Activated naive CD8-positive, alpha-beta T cell treated with anti-CD3 and anti-CD28 coated beads, Interleukin-2, amount 10 ng/mL, durations not matched to agents 7 days and 5 days (primary cell): ENCODE measurements at places on chromosomes 3 and 15. TPM values are rescaled to one million over a fixed set of nuclear protein-coding genes. Genes with fewer than 3 reads are reported as not detected.

- DNase-seq, result no peak
Measured at GRCh38 chr3:71893702-71894479, 108.9 kb upstream of the PROK2 start.

ITIH1 gene
- not detected for total RNA-seq

DNA sequence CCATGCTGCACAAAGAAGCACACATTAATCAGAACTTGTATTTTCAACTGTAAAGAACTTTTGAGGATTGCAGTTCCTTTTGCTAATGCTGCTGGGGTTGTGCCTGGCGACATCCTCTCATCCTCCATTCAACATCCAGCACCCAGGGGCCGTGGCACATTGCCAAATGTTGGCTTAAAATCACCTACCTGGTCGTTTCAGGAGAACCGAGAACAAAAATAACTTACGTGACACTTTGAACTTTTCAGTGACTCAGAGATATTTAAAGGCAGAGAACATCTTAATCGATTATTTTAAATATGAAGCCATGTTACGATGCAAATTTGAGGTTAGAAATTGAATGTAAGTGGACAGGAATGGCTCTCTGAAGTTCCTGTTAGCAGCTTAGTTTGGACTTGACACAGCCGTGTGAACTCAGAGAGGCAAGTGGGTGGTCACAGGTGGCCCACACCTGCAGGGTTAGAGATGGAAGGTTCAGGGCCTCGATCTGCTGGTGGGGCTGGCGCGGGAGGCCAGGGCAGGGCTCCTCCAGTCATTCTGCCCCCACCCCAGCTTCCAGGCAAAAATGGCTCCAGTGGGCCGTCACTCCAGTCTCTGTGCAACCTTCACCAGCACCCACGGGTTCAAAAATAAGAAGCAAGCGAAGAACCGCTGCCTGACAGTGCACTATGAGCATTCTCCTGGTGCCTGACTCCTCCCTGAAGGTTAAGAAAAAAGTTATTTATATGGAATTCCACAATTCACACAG, 12.2 kb downstream of the LRRK1 start:
- no peak for DNase-seq

DNA sequence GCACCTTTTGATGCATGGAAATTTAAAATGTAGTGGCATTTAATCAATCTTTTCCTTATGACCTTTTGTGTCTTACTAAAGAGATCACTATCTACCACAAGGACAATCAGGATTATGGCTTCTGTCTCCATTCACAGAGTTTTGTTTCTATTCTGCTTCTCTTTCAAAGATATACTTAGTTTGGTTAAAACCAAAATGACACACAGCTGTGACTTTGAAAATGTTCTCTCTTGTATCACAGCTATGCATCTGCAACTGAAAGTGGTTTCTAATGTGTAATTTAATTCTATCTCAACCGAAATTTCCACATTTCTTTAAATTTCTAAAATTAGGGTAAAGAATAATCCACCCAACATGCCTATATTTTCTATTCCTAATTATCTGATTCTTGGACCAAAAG, 27.7 kb downstream of the HLTF start:
- DNase-seq, result no peak

GRCh38 chr3:98885851-98886250, 15.6 kb downstream of the DCBLD2 start:
- no peak for DNase-seq

GRCh38 chr15:75994220-75994619, 18.0 kb downstream of the NRG4 start:
- no peak for DNase-seq

DNA sequence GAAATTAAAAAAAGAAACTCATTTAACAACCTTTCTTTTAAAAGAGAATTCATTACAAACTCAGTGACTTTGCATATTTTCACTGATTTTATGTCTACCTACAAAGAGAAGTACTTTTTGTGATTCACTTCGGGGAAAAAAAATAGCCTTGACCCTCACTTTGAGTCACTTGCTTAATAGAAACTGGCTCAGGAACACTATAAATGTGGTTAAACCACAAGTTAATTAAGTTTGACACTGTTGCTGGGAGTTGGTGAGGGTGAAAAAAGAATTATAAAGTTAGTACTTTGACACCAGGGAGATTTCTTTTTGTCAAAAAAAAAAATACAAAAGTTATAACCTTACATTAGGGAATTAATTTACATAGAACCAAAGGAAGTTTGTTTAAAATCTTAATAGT, 810.9 kb downstream of the NR2F2 start:
- no peak for DNase-seq

DNA sequence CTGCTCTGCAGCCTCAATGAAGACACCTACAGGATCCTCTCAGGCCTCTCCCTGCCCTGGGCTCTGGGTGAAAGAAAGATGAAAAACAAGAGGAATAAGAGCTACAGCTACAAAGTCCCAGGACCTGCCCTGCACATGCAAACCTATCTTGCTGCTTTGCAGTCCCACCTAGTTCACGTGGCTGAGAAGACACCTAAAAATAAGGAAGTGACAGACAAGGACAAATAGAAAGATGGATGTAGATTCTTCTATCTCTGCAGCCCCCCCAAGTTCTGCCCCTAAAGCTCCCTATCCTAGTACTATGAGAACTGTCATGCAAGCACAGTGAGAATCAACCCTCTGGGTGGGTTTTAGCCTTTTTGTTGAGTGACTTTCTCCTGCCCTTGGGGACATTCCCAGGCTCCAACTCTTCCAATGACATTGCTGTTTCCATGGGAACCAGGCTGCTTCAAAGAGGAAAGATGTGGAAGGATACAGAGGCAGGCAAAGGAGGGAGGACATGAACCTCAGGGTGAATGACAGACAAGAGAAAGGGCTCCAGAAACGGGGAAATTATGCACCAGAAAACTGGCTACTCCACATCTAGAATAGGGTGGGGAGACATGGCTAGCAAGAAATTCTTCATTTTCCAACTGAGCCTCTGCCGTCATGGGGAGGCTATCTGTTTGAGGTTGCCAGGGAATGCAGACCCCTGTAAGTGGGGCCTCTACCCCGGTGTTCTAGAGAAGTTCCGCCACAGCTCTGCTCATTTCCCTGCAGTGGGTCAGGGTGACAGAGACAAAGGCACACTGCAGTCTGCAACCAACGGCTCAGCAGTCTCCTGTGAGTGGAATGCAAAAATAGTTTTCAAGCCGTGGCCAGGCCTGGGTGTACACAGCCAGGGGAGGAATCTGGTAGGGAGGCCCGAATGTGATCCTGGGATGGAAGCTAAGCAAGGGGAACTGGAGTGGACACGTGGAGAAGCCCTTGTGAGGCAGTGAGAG, 5.2 kb downstream of the CSPG5 start:
- DNase-seq, result no peak

DNA sequence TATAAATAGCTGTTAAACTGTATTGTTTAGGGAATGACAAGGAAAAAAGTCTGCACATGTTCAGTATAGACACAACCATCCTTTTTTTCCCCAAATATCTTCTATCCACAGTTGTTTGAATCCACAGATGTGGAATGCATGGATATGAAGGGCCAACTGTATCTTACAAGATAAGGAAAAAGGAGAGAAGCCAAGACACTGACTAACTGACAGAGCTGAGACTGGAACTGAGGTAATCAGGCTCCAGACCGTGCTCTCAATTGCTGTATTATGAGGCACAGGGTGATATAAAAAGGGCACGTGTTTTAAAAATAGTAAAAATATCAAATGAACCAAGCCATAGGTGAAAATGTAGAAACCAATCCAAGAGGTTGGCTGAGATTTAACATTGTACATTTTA, 49.0 kb downstream of the DHX36 start:
- no peak for DNase-seq

RGMA gene
- total RNA-seq, result not detected

DNA sequence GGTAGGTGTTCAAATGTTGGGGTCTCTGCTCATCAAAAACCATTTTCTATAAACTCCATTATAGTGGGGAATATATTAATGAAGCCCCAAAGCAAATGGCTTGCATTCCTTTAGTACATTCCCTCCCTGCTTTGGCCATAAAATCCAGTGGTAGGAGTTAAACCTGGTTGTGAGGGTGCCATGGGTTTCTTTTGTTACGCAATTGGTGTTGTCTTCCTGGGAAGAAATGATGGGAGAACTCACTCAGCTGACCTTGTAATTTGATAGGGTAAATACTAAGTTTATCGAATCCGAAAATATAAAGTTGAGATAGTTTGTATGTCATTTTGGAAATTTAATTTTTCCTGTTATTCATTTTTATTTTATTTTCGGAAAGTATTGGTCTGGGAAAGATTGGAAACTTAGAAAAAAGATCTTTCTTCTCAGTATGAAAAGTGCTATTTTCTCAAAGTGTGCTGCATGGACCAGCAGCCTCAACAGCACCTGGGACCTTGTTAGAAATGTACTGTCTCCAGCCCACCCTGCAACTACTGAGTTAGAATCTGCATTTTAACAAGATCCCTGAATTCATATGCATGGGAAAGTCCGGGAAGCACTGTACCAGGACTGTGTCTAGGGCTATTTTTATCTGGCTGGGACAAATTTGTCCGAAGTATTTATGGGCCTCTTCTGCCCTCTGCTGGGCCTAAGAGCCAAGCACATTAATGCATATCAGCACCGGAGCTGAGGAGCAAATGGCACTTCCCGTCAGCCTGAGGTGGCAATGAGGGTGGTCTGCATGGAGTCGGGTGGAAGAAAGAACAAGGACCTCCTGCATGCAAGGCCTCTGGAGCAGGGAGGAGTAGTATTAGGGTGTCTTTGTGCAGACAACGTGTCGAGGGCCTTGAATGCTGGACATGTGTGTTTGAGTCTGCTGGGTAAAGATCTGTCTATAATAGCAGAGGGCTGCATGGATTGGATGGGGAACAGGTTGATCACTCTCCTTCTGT, 54.7 kb downstream of the FAM81A start:
- DNase-seq, result peak; percentile 51

FBLN2 gene
- 2.7 TPM for total RNA-seq

SNX1 gene
- 119 TPM for total RNA-seq

DNA sequence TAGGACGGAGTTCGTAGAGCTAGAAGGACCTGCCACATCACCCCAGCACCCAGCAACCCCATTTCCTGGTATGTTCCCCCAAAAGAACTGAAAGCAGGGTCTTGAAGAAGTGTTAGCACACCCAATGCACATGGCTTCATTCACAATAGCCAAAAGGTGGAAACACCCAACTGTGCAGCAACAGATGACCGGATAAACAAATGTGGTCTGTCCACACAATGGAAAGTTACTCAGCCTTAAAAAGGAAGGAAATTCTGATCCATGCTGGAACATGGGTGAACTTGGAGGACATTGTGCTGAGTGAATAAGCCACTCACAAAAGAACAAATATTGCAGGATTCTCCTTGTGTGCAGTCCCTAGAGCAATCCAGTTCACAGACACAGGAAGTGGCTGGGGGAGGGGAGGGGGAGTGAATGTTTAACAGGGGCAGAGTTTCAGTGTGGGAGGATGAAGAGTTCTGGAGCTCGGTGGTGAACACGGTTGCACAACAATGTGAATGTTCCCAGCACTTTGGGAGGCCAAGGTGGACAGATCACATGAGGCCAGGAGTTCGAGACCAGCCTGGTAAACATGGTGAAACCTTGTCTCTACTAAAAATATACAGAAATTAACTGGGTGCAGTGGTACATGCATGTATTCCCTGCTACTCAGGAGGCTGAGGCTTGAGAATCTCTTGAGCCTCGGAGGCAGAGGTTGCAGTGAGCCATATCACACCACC, 157.5 kb downstream of the NUP210 start:
- DNase-seq, result no peak

MESP2 gene
- not detected for total RNA-seq

GRCh38 chr15:32838338-32838737, 120.5 kb downstream of the GREM1 start:
- DNase-seq, result no peak

DNA sequence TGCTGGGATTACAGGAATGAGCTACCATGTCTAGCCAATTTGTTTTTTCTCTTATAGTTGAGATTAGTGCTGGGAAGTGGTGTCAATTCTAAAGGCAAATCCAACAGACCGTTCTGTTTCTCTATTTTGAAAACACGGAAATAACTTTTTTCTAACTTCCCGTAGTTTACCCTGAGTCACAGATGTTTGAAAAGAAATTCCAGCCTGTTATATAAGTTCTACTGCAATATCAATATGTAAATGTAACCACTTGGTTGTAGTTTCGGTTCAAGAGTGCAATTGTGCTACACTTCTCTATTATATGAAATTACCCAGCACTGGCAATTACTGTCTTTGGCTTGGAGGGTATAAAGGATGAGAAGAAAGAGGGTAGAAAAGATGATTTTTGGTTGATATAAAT, 22.3 kb upstream of the GNB4 start:
- no peak for DNase-seq

CSPG4 gene
- not detected for total RNA-seq

DNA sequence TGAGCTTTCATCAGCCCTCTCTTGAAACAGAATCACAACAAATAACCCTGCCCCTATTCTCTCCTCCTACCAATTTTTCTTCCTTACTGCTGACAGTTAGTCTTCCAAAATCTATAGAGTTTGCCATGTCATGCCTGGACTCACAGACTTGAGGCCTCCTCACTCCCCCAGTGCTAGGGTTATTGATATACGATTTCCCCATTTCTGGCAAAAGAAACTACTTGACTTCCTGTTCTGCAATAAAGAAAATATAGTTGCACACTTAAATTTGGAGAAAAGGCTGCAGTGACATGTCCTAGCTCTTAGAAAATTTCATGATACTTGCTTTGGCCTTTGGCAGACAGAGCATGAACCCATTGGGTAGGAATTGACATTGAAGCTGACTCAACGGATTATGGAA, 75.9 kb downstream of the CYP19A1 start:
- no peak for DNase-seq

- no peak for DNase-seq
Measured at GRCh38 chr3:150414258-150414657, 6.2 kb downstream of the TSC22D2 start.

DNA sequence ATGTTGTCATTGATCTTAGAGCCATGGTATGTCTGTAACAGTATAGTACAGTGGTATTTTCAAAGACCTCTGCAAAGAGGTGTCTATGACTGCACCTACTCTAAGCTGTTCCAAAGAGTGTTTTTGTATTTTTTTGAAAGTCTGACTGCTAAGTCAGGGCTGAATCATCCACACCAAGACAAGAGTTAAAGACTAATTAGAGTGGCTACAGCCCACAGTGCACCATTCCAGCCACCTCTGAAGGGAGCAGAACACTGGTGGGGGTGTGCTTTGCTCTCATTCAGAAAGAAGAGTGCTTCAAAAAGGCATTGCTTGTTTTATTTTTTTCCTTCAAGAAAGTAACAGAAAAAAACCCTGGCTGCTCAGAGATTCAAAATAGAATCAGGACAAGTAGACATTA, 301.4 kb downstream of the GABRG3 start:
- DNase-seq, result no peak

GRCh38 chr3:62538691-62539356, 165.5 kb upstream of the FEZF2 start:
- DNase-seq, result no peak

UBE2Q2 gene
- total RNA-seq, result 27.5 TPM
